Stimulated activated CD8-positive, alpha-beta memory T cell treated with anti-CD3 and anti-CD28 coated beads, Interleukin-2, amount 100 ng/mL, for 1 hour (primary cell): ENCODE measurements at places on chromosomes 4 and X.

DNA sequence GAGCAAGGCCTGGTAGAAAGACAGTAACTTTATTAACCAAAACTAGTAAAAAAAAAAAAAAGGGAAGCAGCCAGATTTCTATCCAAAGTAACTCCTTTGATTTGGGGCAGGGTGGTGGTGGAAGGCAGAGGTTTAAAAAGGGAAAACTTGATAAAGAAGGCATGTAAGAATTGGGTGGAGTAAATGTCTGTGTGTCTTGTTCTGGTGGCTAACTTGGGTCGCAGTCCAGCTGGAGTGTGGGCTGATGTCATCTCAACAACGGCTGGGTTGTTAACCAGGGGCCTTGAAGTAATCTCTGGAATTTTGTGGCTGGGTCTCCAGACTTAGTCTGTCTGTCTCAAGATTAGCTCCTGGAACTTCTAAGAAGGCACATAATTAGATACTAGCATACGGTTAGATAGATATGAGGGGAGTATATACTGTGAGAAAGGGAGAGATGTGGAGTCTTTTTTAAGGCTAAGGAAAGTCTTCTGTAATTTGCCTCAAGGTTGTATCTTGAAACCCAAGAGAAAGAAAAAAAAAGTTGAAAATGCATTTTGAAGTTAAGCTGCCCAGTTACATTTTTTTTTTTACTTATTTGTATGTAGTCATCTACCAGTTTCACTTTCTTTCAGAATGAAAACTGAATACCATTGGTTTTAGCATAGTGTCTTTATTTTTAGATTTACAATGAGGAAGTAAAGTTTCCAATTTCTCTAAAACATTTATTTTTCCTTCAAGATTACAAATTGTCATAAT lies 48.3 kb downstream of the MTHFD2L start:
- DNase-seq = no peak

- no peak for DNase-seq
These were observed 12.2 kb upstream of the TMEM128 start for GRCh38 chr4:4260185-4260751.

GRCh38 chr4:80610845-80611677 lies 275.5 kb downstream of the CFAP299 start:
- no peak for DNase-seq

DNA sequence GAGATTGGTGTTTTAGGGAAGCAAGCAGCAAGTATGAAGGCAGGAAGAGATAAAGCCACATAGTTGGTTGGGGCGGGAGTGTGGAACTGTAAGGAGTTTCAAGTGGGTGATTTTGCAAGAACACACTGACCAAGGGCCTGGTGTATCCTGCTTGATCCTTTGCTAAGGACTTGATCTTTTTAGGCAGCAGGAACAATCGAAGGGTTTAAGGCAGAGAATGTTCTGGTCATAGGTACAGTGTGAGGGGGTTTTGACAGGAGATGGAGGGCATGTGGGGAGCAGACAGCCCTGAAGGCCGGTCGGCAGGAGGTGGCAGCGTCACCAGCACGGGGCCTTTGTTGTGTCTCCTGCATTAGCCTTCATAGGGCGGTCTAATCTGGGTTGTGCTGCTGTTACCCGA lies 54.7 kb downstream of the FAM193A start:
- DNase-seq = no peak

DNA sequence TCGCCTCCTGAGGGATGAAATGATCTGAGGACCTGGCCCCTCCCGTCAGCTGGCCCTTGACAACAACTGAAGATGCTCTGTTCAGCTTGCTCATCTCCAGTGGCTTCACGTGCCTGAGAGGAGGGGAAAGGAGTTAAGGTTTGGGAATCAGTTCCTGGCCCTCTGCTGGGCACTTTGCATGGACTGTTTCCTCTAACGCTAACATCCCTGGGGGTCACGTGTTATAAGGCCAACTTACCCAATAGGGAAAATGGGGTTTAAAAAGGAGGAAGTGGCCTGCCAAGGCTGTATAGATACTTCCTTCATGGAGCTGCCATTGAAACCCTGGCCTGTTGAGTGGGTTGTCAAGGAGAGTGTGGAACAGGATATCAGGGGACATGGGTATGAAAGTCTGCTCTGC lies 65.6 kb downstream of the OR13H1 start:
- DNase-seq = no peak

- DNase-seq = no peak
These were observed 72.1 kb downstream of the BEND4 start for GRCh38 chr4:42080306-42080705.

DNA sequence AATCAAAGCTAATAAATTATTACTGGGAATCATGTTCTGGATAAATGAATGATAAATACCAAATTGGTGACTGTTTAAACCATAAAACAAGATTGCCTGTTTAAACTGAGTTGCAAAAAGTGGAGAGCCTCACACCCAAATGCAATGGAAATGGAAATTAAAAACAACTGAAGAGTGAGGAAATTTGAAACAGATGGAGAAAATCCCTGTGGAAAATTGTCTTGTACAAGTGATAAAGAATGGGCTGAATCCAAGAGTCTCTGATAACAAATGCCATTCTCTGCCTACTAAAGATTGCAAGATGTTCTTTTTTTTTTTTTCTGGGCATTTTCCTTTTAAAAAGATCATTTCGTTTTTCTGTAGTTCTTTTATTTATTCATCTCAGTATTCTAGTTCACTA lies 426.3 kb downstream of the NLGN4X start:
- DNase-seq = no peak

GRCh38 chrX:81316163-81316562 lies 114.3 kb downstream of the SH3BGRL start:
- DNase-seq = no peak

DNA sequence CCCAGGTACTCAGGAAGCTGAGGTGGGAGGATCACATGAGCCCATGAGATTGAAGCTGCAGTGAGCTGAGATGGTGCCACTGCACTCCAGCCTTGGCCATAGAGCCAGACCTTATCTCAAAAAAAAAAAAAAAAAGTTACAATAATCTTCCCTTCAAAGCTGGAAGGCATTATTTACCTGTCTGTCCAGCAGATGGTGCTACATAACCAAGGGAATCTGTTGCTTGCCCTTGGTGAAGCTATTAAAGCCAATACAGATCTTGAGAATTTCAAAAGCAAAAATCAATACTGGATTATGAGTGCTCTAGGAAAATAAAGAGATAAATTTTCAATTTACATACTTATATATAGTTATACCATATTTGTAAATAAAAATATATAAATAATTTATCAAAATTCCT lies 25.9 kb downstream of the PKD2 start:
- no peak for DNase-seq

DNA sequence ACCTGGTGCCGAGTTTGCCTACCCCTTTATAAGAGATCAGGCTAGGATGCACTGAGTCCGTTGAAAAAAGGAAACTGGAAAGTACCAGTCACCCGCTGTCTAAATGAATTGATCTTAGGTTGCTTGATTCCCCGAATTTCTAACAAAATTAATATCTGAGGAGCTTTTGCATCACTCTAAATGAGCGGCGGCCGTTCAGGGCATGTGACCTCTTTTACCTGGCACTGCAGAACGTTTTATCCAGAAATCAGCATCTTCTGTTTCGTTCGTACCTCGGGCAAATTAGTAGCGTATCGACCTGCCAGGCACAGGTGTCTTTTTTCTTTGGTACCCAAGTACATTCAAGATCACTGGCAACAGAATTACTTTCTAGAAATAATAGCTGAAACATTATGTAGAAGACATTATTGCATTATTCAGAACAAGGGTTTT lies 876 bp downstream of the KLHL2 start:
- DNase-seq = no peak

DNA sequence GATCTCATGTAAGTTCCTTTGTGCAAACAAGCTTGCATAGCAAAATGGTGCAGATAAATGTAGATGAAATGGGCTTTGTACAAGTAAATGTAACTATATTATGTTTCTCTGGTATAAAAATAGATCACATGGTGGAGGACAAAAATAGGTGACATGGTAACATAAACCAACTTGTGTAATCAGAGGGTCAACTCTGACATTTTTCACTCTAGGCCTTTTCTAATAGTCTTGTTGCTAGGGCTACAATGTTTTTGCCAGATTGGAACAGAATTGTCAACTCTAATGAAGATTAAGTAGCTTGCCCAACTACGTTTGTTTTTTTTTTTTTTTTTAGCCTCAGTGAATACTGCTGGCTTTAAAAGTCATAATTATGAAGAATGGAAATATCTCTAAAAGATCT lies 11.5 kb downstream of the MAD2L1 start:
- no peak for DNase-seq

- no peak for DNase-seq
These were observed 2.4 kb upstream of the SLC9A6 start for GRCh38 chrX:135982860-135983259.

- no peak for DNase-seq
These were observed 367.0 kb upstream of the ATOH1 start for GRCh38 chr4:93461541-93461940.

DNA sequence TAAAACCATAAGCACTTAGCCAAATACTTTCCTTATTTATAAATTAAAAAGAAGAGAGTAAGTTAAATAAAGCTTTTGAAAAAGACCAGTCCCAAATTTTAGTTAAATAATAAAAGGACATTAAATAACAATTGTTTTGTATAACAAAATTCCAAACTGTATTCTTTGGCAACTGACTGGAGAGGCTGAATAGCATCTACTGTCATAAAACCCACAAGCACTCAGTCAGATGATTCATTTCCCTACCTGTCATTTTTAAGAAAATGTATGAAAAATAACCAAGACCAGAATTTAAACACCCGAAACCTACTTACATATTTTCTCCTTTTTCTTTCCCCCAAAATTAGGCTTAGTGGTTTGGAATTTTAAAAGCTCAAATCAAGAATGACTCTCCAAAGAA lies 32.5 kb upstream of the SMIM10L2A start:
- DNase-seq = no peak

DNA sequence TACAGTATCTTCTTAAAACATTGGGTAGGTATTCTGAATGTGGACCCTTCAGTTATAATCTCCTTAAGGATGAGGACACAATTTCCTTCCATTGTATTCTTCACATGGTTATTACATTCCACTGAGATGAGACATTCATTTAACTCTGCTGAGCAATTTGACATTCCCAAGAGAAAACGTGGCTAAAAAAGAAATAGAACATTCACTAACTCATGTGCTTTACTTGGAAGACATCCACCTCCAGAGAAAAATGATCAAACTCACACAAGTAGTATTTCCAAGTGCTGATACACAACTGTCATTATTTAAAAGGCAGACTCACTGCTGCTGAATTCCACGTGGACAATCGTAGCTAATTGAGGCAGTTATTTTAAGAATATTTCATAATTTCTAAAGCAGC lies 227.9 kb upstream of the ANKRD50 start:
- DNase-seq = no peak

DNA sequence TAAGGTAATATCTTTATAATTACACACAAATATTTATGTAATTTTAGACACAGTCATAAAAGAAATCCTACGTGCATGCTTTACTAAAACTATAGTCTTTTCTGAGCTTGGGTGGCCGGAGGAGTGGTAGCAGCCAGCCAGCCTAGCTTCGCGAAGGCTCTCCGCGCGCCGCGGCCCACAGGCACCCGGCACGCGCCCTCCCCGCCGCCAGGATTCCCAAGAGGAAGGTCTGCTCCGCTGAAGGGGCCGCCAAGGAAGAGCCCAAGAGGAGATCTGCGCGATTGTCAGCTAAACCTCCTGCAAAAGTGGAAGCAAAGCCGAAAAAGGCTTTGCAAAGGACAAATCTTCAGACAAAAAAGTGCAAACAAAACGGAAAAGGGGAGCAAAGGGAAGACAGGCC lies 8.7 kb upstream of the PJA1 start:
- DNase-seq = no peak

GRCh38 chr4:48462363-48462762 lies 20.8 kb upstream of the SLC10A4 start:
- DNase-seq = no peak

GRCh38 chrX:39507034-39507433 lies 590.7 kb downstream of the BCOR start:
- DNase-seq = no peak

DNA sequence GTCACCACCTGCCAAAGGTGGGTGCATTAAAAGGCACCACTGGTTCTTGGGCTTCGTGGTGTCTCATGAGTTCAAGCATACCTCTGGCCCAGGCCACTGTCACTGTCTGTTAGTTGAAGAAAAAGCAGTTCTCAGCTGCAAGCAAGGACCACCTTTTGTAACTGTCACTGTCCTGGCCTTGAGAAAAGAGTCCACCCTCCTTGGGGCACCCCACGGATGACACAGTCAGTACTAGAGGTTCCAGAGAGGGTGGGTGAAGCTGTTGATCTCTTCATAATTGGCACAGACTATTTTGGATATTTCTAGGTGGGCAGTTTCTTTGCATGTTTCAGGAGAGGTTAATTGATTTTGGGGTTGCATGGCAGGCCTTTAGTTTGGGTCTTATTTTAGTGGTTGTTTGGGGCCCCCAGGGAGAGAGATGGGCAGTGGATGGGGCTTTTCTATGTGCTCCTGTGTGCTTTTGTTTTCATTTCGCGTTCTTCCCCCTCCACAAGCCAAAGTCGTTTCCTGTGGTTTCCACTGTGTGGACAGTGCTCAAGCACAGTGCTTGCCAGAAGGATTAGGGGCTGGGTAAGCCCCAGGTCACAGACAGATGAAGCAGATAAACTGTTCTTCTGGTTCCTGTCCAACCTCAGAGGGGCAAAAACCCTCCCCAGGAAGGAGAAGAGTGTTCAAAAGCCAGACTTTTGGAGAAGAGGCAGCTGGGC lies 156.2 kb upstream of the PPP1R2C start:
- DNase-seq = no peak

- no peak for DNase-seq
These were observed 1251.0 kb downstream of the PCDH18 start for GRCh38 chr4:136281307-136281706.

GRCh38 chrX:151206871-151207270 lies 30.5 kb downstream of the GPR50 start:
- no peak for DNase-seq

GRCh38 chr4:185534511-185534865 lies 819 bp downstream of the PDLIM3 start:
- DNase-seq = no peak

- no peak for DNase-seq
These were observed 4.8 kb upstream of the RELL1 start for GRCh38 chr4:37690976-37691375.

DNA sequence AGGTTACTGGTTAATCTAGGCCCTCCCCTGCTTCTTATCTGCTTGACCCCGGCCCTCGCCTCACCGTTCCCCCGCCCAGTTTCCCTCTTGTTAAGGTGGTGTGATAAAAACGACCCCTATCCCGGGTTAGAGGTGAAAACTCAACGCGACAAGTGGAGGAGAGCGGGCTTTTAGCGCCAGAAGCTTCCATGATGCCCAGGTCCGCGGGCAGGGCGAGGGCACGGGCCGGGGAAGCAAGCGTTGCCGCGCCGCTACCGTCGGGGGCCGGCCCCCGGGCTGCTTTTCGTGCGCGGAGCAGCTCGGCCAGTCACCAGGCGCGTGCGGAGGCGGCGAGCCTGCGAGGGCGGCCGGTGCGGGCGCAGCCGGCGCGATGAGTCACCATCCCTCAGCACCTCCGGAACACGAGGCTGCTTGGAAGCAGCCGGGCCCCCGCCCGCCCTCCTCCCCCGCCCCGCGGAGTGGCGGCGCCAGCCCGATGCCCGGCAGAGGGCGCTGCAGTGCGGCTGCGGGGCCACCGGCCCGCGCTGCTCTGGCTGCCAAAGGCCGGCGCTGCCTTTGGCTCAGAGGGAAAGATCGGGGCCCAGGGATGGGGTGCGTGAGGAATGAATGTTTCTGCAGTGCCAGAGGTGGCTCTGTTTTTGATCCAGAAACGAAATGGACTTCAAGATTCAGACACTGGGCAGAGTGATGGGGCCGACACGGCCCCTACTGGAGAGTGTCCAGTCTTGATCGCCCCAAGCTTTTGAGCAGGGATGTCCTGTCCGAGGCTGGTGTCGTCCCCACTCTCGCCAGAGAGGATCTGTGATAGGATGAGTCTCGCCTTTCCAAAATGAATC lies 107.8 kb downstream of the NHSL2 start:
- peak; percentile 66 for DNase-seq

GRCh38 chr4:179441596-179441995 lies 1999.4 kb upstream of the AGA start:
- DNase-seq = no peak
